GM12878 (cell line): ENCODE measurements at places on chromosomes 4 and X. TPM values are rescaled to one million over a fixed set of nuclear protein-coding genes. Genes with fewer than 3 reads are reported as not detected.
A peak's percentile ranks its signal among the peaks of the same experiment; 100 is the strongest.

GRCh38 chrX:134010690-134011089 is 25.3 kb upstream of the GPC3 start:
- no peak for DNase-seq

DNA sequence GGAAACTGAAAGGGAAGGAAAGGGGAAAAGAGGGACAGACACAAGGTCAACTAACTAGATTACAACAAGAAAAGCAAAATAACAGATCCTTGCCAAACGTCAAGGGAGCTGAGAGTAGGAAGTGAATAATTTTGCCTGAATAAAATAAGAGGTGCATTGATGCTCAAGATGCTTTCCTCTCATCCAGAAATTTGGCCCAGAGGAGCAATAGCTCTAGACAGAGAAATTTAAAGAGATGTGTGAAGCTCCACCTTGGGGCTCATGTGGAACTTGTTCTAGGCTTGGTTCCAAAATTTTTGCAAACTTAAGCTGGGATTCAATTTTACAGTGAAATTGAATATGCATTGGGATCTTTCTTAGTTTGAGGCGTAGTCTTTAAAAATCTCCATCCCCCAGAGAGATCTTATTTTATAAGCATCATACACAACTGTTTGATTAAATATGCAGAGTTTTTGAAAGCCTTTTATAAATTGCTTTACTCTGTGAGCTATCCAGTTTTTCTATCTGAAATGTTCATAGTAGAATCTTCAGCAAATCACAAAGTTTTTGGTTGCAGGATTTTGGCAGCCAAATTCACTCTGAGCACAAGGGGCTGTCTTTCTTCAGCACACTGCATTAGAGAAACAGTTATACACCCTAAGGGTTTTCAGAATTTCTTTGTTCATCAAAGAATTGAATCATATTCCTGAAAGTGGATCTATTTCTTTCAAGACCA is 1159.5 kb downstream of the ADGRL3 start:
- no peak for DNase-seq

- no peak for DNase-seq
Observed at GRCh38 chr4:23978002-23978401, 88.2 kb upstream of the PPARGC1A start.

Gene GC
- not detected in 2 replicates for polyA plus RNA-seq

- peak; percentile 39 for DNase-seq
Observed at GRCh38 chr4:11471618-11472017, 42.9 kb upstream of the HS3ST1 start.

Gene IL9R
- polyA plus RNA-seq, result 2.4 and 5.9 TPM in 2 replicates

Gene RRH
- polyA plus RNA-seq, result not detected in 2 replicates

GRCh38 chr4:13852411-13852810 is 224.9 kb upstream of the BOD1L1 start:
- DNase-seq, result no peak

Gene FRMD7
- polyA plus RNA-seq, result not detected in 2 replicates

- no peak for DNase-seq
Observed at GRCh38 chrX:50705042-50705441, 109.0 kb downstream of the SHROOM4 start.

Gene NXF2B
- polyA plus RNA-seq, result not detected in 2 replicates

DNA sequence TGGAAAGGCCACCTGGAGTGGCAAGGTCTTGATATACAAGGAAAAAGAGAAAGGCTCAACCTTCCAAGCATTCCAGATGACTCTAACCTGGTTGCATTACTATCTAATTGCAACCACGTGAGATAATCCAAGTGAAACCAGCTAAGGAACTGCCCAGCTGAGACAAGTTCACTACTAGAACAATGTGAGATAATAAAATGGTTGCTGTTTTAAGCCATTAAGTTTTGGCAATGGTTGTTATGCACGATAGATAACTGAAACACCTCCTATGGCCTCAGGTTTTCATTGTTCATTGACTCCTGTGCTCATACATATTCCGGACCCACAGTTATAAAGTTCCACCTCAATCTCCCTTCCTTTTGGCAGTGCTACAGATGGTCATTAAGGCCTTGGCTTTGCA is 9.2 kb upstream of the CXorf66 start:
- no peak for DNase-seq

Gene TRIM61
- 8.5 and 10.9 TPM in 2 replicates for polyA plus RNA-seq

DNA sequence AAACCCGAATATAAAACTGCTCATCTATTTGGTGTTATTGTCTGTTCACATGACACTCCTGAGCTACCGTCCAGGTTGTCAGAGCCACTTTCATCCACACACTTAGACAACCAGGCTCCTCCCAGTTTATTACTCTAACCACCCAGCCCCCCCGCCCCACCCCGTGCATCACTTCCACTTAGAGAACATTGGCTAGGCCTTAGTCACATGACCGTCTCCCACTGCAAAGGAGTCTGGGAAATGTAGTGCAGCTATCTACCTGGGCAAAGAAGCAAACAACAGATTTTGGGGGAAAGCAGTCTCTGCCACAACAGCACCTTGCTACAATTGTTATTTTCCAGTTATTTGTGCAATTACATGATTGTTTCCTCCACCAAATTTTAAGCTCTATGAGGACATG is 57.6 kb upstream of the RBPJ start:
- DNase-seq, result no peak

DNA sequence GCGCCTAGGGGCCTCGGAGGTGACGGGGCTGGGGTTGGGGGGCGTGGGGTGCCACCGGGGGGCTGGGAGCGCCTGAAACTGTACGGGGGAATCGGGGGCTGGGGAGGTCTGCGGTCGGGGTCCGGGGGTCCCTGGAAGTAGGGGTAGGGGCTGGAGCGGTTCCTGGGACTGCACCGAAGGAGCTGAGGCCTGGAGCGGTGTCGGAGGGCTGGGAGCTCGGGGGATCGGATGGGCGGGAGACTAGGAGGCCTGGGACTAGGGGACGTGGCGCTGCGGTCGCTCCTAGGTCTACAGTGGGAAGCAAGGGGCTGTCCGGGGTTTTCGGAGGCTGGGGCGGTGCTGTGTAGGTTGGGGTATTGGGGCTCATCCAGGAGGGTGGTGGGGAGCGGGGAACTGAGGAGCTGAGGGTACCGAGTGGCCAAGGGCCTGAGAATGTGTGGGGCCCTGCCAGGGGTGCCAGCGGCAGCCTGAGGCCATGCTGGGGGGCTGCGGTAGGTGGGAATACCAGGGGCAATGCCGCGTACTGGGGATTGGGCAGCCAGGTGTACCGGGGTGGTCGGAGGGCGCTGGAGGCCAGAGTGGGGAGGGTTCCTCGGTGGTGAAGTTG is 562 bp downstream of the AKAP17A start:
- DNase-seq, result no peak

Gene SPANXN4
- polyA plus RNA-seq, result not detected in 2 replicates

Gene RBM46
- polyA plus RNA-seq, result not detected in 2 replicates

- DNase-seq, result no peak
Observed at GRCh38 chr4:176780995-176781738, 11.6 kb downstream of the VEGFC start.

DNA sequence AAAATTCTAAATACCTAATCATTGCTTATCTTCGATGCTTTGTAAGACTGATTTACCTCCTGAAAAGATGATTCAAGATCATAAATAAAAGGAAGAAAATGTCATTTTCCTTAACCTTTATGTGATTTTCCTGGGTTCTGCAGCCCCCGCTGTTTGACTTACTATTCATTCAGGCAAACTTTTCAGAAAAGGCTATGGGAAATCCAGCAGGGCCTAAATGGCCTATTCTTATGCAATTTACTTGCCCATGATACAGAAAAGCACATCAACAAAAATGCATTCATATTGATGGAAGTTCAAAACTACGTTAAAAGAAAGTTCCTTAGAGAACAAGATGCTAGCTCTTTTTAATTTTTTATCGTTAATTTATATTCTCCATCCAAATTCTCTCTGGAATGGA is 51.2 kb downstream of the TMEM144 start:
- DNase-seq, result no peak

Gene USP46
- polyA plus RNA-seq, result 13.2 and 13.9 TPM in 2 replicates

GRCh38 chrX:144259054-144259453 is 375.2 kb downstream of the UBE2NL start:
- DNase-seq, result no peak

GRCh38 chr4:44210750-44211149 is 237.9 kb downstream of the KCTD8 start:
- no peak for DNase-seq

DNA sequence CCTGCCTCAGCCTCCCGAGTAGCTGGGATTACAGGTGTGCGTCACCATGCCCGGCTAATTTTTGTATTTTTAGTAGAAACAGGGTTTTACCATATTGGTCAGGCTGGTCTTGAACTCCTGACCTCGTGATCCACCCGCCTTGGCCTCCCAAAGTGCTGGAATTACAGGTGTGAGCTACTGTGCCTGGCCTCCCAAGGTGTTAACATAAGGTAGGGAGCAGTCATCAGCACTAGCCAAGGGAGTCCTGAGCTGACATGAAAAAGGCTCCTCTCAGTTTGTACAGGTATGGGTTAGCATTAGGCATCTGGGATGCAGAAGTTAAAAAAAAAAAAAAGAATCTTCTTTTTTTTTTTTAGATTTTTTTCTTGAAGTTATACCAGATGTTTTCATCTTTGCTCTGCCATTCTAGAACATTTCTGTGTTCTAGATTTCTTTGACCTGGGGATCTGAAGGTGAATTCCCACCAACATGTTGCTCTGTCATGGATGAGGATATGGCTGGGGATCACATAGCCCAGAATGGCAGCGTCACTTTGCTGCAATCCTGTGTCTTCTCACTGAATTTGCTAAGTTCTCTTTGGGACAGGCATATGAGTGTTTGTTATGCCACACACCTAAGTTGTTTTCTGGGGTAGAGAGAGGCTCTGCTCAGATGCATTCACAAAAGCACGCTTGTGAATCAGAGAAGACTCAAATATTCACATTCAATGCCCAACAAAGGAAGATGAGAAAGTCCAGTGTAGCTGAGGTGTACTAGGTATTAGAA is 24.4 kb upstream of the PLA2G12A start:
- no peak for DNase-seq

GRCh38 chrX:41481264-41482109 is 34.3 kb downstream of the NYX start:
- DNase-seq, result no peak

DNA sequence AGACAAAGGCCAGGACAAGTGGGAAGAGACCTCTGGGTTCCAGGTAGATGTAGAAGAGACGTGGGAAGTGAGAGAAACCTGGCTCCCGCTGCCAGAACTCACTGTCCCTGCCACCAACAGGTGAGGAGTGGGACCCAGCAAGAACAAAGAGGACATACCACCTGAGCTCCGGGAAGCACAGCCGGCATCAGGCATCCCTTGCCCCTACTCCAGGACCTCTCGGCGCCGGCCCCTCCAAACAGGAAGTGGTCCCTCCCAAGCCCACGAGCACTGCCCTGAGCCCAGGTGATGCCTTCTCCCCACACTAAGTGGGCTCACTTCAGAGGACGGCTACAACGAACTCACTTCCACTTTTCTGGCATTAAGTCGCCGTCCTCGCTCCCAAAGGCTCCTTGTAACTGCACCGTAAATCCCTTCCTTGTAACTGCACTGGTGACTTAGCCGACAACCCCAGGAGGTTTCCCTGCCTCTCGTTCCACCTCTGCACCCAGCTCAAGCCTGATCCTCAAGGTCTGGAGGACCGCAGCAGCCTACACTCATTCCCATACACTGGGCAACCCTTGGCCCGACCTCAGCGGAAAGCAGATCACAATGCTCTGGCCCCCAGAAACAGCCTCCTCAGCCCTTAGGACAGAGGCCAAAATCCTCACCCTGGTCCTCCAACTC is 8.8 kb downstream of the FAM53A start:
- DNase-seq, result no peak

Gene CHRDL1
- 0.05 and 0.22 TPM in 2 replicates for polyA plus RNA-seq

GRCh38 chr4:54493862-54494261 is 163.9 kb upstream of the KIT start:
- DNase-seq, result no peak

GRCh38 chrX:39577985-39578869 is 519.5 kb downstream of the BCOR start:
- DNase-seq, result peak; percentile 68

DNA sequence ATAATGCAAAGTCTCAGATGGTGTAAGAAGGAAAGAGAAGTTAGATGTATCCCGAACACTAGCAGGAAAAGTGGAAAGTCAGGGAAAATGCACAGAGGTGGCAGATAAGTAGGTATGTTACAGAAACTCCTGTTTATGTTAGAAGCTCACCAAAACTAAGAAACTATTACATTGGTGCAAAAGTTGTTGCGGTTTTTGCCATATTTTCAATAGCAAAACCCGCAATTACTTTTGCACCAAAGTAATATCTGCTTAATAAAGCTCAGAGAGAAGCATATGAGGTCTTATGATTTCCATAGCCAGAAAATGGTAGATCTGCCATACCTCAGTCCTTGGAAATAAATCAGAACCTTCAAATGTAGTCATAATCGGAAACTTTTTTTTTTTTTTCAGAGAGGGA is 1035.6 kb downstream of the PCDH7 start:
- no peak for DNase-seq

- DNase-seq, result no peak
Observed at GRCh38 chr4:156497486-156497885, 474.1 kb downstream of the PDGFC start.

DNA sequence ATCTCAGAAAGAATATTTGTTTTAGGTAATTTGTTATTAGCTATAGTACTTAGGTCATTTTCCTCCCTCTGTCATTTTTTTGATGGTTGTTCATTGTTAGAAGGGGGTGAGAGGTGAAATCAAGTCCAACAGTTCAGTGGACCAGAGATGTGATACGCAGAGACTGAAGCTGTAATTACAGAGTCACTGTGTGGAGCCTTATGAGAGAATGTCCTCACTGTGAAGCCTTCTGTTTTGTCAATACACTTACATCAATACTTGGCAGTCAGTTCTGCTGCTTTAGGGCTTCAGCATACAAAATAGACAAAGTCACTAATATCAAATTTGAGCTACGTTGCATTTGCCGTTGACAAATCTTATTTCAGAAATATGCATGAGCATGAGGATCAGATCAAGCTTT is 692.5 kb downstream of the C4orf33 start:
- DNase-seq, result no peak

Gene ASB11
- polyA plus RNA-seq, result not detected in 2 replicates
